ENCODE measurements at places on chromosomes 13 and 19. TPM values are rescaled to one million over a fixed set of nuclear protein-coding genes. Genes with fewer than 3 reads are reported as not detected.

GRCh38 chr19:55083004-55083850 lies 7.6 kb downstream of the EPS8L1 start:
- no peak for DNase-seq
- peaks cover 11% of the 10 kb centered on the region for H3K36me3 ChIP-seq
- peaks cover 33% of the 10 kb centered on the region for H3K4me1 ChIP-seq
- no peak overlapping the region for H3K27ac ChIP-seq

DNA sequence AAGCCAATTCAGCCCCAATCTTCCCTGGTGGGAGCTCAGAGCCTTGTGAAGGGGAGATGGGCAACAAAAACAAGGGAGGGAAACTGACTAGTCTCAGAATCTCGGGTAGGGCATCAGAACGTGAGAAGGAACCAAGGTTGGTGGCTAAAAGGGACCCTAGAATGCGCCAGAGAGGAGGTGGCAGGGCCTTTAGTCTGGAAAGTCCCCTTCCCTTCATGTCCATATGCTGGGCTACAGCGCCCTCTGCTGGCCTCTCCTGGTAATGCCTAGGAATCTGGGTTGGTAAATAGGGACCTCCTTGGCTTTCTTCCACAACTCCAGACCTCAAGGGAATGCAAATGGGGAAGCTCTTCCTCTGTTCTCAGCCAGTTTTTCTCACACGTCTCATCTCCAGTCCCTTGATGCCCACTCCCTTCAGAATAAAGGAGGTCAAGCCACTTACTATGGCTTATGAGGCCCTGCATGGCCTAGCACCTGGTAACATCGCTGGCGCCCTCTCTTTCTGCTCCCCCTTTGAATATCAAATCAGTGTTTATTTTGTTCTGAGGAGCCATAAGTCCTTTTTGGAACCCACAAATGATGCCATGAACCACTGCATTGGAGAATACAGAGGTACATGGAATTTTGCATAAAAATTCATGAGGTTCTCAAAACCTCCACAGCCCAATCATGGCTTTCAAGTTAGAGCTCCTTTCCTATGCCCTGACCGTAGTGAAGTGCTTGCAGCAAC lies 1.4 kb upstream of the CCDC97 start:
- peaks cover 78% of the 10 kb centered on the region for H3K4me1 ChIP-seq
- H3K4me3 ChIP-seq, result peak overlapping the region; percentile 91
- DNase-seq, result peak; percentile 95
- H3K27ac ChIP-seq, result peak overlapping the region; percentile 97

- DNase-seq, result no peak
- no peaks in the 10 kb centered on the region for H3K36me3 ChIP-seq
- no peaks in the 10 kb centered on the region for H3K4me1 ChIP-seq
- no peak overlapping the region for H3K27ac ChIP-seq
- H3K27me3 ChIP-seq, result no peaks in the 10 kb centered on the region
Observed at GRCh38 chr19:32061315-32061714, 284.1 kb upstream of the ZNF507 start.

GRCh38 chr13:100528820-100529219 lies 59.8 kb downstream of the GGACT start:
- no peak for DNase-seq
- no peak overlapping the region for H3K27ac ChIP-seq
- no peaks in the 10 kb centered on the region for H3K27me3 ChIP-seq
- H3K36me3 ChIP-seq, result no peaks in the 10 kb centered on the region
- H3K4me3 ChIP-seq, result no peak overlapping the region

- H3K27me3 ChIP-seq, result no peaks in the 10 kb centered on the region
- H3K4me3 ChIP-seq, result no peak overlapping the region
- H3K36me3 ChIP-seq, result no peaks in the 10 kb centered on the region
- no peaks in the 10 kb centered on the region for H3K4me1 ChIP-seq
- no peak overlapping the region for H3K27ac ChIP-seq
Observed at GRCh38 chr13:65638572-65639168, 1591.5 kb downstream of the PCDH9 start.

SLC10A2 gene
- total RNA-seq, result not detected

ZIC2 gene
- not detected for total RNA-seq

VN1R4 gene
- total RNA-seq, result not detected
